ENCODE measurements at places on chromosomes 5 and 9.

- no peak for DNase-seq
Observed at GRCh38 chr5:33091571-33092363, 349.0 kb upstream of the TARS1 start.

- no peak for DNase-seq
Observed at GRCh38 chr5:59143926-59144333, 561.1 kb downstream of the RAB3C start.

DNA sequence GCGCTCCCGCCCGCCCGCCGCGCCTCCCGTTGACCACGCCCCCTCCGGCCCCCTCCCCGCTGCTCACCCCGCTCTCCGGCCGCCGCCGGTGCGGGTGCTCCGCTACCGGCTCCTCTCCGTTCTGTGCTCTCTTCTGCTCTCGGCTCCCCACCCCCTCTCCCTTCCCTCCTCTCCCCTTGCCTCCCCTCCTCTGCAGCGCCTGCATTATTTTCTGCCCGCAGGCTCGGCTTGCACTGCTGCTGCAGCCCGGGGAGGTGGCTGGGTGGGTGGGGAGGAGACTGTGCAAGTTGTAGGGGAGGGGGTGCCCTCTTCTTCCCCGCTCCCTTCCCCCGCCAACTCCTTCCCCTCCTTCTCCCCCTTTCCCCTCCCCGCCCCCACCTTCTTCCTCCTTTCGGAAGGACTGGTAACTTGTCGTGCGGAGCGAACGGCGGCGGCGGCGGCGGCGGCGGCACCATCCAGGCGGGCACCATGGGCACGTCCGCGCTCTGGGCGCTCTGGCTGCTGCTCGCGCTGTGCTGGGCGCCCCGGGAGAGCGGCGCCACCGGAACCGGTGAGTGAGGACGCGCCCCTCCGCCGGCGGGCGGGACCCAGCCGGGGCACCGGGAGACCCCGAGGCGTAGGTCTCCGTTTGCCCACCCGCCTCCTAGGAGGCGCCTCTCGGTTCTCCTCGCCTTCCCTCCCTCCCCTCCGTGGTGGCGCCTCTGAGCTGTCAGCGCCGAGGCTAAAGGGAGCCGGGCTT is at the start of gene VLDLR:
Gene VLDLR, plus strand, starts transcription at position 66 of the 739 bp plus-strand sequence. Its CDS starts 403 bp downstream, at position 469.
- DNase-seq, result no peak

DNA sequence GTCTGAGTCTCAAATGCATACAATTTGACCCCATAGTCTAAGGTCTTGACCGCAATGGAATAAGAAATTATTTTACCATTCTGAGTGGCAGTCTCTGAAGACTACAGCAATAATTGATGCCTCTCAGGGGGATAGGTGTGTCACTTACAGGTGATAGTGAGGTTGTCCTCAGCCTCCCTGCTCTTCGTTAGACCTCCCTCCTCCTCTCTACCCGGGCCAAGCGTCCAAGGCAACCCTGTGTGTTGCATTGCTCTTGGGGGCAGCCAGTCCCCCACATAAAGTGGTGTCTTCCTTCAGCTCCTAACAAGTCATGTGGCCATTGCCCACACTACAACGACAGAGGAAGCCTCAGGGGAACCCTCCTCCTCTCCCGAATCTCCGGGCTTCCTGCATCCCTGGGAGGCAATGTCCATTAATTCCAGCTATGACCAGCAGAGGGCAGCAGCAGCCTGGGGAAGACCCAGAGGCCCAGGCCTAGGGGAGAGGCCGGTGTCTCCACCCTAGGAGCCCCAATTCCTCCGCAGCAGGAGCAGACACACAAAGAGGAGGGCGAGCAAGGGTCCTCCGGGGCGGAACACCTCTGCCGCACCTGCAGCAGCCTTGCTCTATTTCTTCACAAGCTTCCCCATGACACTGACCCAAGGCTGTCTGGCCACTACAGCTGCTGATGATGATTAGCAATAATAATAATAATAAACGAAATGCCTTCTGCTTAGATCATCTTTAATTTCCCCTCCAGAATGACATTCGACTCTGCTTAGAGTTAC is 134.8 kb downstream of the KCNIP1 start:
- peak; percentile 27 for DNase-seq

GRCh38 chr5:160262151-160263074 is 33.1 kb downstream of the FABP6 start:
- no peak for DNase-seq

- DNase-seq, result no peak
Observed at GRCh38 chr9:122875523-122875922, 29.6 kb downstream of the RC3H2 start.

- no peak for DNase-seq
Observed at GRCh38 chr5:177392765-177393164, 7.7 kb downstream of the PFN3 start.

GRCh38 chr5:151703227-151703626 is 16.5 kb upstream of the SPARC start:
- no peak for DNase-seq

DNA sequence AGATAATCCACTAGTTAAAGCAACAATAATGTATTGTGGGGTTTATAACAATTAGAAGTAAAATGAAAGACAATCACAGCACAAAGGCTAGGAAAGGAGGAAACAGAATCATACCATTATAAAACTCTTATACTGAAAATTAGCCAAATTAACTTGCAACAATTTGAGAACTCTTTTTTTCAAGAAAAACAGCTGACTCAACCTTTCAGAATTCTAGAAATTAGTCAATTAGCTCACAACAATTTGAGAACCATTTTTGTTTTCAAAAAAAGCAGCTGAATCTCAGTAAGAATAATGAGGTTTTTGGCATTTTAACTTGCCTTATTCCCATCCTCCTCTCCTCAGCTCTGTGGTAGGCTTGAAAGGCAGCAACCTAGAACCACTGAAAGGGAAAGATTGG is 269.9 kb downstream of the NPR3 start:
- no peak for DNase-seq

- DNase-seq, result no peak
Observed at GRCh38 chr5:101473483-101473882, 570.4 kb upstream of the ST8SIA4 start.

DNA sequence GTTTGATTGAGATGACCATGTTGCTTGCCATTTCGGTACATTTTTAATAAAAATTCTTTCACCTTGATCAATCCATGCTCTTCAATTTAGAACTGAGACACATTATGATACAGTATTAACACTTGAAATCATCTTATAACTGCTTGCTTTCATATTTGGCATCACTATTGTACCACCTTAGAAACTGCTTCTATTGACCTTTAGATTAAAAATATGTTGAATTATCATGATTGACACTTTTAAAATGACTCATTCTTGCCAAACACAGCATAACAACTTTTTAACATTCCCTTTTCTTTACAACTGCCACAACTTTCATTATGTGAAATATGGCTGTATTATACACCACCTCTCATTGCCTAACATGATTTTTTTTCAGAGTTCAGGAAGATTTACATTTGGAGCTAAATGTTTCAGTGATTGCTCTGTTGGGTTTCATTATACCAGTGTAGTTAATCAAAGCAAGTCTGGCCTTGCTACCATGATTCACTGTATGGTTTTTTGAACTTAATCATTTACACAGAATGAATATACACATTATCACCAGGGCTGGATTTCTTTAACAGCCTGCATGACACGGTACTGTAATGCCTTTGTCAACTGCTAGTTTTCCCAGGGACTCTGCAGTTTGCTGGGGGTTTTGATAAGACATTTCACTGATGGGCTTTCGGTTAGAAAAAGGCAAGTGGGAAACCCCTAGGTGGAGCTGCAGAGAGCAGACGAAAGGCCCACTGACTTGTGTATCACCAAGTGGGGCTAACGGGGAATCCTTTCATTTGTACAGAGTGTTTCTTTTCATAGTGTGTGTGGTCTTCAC is 93.6 kb upstream of the TLE4 start:
- DNase-seq, result no peak

DNA sequence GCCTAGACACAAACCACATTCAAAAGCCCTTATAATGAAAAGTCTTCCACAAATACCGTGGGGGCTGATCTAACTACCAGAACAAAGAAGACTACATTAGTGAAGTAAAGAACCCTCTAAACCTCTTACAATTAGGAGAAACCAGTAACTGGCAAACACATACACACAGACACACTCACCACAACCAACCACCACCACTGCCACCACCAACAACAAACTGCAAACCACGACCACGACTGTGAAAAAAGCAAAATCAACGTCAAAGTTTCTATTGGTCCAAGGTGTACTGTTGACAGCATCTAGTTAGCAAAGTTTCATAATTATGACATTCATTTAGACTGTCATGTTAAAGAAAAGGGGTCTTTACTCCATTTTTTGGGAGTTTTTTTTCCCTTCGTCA is 2.7 kb downstream of the CDO1 start:
- no peak for DNase-seq

DNA sequence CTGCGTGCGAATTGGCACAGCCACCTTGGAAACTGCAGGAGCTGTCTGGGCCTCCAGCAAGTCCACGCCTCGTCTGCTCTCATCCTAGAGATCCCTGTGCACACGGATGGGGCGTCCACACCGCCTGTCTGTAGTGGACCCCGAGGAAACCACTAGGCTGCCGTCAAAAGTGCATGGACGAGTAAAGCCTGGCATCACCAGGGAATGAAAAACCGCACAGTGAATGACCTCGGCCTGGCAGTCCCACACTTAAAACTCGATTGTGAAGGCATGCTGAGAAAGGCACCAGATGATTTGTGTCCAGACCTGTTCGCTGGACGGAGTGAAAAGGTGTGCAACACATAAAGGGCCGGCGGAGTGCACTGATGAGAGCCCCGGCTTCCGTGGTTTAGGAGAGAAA is 50.8 kb downstream of the MRPL36 start:
- no peak for DNase-seq

- no peak for DNase-seq
Observed at GRCh38 chr9:89058906-89059305, 67.6 kb downstream of the S1PR3 start.

All from stimulated activated CD4-positive, alpha-beta T cell treated with anti-CD3 and anti-CD28 coated beads, Interleukin-2, amount 100 ng/mL, for 4 hours (primary cell).